HS-5 (cell line): ENCODE measurements at places on chromosomes 13 and 19.

- peak; percentile 58 for DNase-seq
Measured at GRCh38 chr13:20174656-20175405, 14.0 kb upstream of the GJA3 start.

DNA sequence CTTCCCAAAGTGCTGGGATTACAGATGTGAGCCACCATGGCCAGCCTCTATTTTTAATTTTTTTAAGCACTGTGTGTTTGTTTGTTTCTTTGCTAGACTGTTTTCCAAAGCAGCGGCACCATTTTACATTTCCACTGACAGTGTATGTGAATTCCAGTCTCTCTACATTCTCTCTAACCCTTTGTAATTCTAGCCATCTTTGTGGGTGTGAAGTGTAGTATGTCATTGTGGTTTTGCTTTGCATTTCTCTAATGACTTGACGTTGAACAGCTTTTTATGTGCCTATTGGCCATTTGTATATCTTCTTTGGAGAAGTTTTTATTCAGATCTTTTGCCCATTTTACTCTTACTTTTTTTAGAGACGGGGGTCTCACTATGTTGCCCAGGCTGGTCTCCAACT is 11.6 kb downstream of the PNPLA6 start:
- no peak for DNase-seq

DNA sequence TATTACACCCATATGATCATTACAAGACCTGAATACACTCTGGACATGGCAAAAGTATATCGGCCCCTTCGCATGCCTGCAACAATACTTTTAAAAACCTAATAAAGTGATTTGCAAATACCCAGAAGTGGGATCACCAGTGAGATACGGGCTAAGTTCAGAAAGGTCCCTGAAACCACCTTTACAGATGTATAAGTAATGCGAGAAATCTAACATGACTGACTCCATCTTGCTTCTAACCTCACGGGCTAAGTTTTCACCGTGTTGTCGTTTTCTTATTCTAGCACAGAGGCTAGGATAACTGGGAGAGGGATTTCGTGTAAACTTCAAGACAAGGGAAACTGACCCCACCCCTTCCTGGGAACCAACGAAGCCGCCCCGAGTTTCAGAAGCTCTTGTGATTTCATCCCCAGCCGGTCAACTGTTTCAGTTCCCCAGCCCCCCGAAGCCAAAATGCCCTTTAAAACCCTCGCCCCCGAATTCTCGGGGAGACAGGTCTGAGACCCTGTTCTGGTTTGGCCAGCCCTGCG is 703 bp downstream of the NEK3 start:
- DNase-seq, result no peak

- no peak for DNase-seq
Measured at GRCh38 chr19:2360833-2361232, 768 bp downstream of the TMPRSS9 start.

GRCh38 chr19:28208745-28209144 is 1004.2 kb downstream of the UQCRFS1 start:
- DNase-seq, result no peak

DNA sequence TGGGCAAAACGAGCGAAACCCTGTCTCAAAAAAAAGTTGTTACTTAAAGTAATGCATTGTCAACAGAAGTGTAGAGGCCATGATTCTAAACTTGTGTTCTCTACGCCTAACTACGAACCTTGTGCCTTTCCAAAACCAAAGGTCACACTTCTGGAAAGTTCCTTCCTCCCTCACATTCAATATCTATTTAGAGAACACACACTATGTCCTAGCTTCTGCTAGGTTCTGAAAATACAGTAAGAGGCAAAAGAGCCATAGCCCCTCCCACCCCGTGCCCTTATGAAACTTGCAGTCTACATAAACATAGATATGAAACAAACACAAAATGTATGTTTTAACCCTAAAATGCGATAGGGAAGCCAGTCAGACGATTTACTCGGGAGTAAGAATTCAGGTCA is 36.4 kb downstream of the RNF6 start:
- DNase-seq, result no peak

DNA sequence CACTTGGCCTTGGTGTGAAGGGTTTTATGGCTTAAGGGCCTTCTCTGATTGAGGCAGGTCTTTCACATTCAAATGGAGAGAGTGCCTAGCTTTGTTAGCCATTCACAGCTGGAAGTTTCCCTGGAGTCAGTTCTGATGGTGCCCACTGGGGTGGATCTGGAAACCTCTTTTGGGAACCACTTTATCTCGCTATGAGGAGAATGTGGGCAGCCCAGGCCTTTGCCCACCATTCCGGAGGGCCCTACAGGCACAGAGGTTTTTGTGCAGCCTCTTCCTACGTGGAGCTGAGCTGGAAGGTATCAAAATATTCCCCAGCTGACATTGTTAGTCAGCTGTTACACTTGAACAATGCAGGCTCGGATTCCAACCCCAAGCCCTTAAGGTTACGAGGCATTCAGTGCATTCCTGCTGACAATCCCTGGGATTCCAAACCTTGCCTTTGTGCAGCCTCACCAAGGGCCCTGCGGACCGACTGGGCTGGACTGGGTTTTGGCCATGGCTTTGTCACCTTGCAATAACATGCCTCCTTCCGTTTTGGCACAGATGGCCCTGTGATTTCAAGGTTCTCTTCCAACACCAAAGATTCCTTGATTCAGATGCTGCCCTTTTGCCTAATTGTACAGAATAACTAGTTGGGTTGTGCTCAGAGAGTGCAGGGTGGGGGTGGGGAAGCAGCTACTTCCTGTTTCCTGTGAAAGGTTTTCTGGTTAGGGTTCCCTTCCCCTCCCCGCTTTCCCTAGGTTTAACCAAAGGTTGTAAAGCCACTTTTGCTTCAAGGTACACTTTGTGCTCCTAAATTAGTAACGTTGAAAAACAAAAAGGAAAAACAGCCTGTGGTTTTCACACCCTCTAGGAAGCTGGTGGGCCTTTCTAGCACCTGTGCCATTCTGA is 27.0 kb downstream of the SAE1 start:
- no peak for DNase-seq

DNA sequence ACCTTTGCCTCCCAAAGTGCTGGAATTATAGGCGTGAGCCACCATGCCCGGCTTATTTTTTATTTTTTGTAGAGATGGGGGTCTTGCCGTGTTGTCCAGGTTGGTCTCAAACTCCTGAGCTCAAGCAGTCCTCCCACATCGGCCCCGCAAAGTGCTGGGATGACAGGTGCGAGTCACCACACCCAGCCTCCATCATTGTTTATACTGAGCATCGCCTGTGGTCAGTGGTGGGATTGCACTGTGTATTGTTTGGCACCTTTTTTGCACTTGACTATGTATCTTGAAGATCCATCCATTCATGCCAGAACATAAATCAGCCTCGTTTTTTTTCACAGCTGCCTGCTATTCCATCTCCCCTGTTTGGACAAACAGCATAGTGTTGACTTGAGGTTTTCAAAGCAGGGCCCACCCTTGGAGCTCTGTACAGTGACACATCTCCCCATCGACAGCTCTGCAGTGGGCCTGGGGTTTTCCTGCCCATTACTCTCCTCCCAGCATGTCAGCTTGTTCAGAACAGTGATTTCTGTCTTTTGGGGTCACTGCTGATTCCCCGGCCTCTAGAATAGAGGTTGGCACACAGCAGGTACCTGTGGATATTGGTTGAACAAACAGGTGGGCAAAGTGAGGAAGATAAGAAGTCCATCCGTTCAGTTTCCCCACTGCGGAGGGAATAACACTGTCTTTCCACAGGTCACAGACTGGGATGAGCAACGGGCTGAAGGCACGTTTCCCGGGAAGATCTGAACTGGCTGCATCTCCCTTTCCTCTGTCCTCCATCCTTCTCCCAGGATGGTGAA is 8.2 kb upstream of the UPK1A start:
- no peak for DNase-seq

GRCh38 chr19:447816-448560 is 12.8 kb downstream of the SHC2 start:
- no peak for DNase-seq

DNA sequence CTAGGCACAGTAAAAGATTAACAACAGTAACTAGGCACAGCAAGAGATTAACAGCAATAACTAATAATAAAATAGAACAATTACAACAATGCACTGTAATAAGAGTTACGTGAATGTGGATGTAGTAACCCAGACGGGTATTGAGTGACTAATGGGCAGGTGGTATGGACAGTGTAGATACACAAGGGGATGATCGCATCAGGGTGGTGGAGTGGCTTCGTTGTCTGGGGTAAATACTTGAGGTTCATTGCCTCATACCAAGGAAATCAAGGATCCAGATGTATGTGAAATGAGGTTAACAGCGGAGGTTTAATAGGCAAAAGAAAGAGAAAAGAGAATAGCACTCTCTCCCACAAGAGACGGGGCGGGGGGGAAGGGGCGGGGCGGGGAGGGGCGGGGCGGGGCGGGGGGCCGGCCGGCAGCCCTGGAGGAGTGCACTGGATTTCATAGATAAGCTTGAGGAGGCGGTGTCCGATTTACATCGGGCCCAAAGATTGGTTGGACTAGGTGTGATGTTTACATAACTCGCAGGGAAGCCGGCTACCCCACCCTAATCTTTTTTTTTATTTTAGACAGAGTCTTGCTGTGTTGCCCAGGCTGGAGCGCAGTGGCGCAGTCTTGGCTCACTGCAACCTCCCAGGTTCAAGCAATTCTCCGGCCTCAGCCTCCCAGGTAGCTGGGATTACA is 106.3 kb downstream of the KCTD15 start:
- DNase-seq, result no peak

GRCh38 chr19:2809387-2810140 is 10.1 kb upstream of the ZNF554 start:
- no peak for DNase-seq

DNA sequence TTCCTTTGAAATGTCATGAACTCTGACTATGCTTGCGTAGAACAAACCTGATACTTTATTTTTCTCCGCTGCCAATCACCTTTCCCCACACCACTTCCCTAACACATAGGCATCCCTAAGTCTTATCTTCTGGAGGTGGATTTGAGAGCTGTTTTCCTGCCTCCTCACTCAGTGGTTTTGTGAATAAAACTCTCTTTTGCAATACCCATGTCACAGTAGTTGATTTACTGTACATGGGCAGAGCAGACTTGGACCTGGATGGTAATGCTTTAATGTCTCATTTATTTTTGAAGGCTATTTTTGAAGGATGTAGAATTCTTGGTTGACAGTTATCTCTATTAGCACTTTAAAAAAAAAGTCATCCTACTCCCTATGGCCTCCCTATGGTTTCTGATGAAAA is 881.8 kb downstream of the SLITRK5 start:
- DNase-seq, result no peak

DNA sequence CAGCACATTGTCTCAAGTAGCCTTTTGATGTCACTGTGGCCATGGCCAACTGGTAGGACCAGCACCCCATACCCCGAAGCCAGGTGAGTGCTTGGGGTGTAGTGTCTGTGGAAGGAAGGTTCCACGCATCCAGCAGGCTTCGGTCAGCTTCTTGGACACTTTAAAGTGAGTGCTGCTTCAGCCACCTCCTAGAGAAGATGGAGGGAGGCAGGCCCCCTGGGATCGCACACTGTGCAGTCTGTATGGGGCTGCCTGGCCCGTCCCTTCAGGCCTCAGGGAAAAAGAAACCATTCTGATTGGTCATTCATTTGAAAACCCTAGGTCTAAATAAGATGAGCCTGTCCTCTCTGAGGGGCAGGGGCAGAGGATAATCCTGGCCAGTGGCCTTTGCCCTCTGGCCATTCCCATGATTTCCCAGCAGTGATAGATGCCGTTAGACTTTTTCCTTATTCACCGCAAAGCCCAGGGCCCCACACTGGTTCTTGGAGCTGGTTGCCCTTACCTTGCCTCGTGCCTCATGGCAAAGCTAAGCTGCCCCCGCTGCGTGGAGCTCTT is 30.7 kb downstream of the GATAD2A start:
- DNase-seq, result no peak

- DNase-seq, result no peak
Measured at GRCh38 chr13:104296286-104296685, 1230.1 kb upstream of the SLC10A2 start.

DNA sequence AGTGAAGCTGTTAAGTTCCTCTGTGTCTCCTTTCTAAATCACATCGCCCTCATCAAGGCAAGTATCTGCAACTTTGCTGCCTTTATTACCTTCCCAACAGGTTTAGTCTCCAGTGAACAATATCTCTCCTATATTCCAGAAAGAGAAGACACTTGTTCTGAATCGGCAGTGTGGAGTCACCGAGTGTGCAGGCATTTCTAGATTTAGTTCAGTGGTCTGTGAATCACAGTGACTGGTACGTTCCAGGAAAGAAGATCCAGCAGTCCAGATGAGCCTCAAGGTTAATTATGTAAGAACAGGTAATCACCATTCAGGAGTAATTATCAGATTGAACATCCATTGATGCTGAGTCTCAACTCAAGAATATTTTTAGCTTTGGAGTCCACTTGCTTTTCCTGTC is 497.0 kb downstream of the FOXO1 start:
- DNase-seq, result no peak

GRCh38 chr13:113098162-113098732 is 7.3 kb upstream of the F7 start:
- DNase-seq, result no peak

GRCh38 chr19:29212356-29212647 is 649 bp downstream of the UQCRFS1 start:
- no peak for DNase-seq

GRCh38 chr13:33870046-33870668 is 52.2 kb downstream of the RFC3 start:
- DNase-seq, result no peak

GRCh38 chr13:28448651-28449358 is 46.1 kb downstream of the FLT1 start:
- DNase-seq, result no peak
